ENCODE measurements at places on chromosomes 11 and 22.
A peak's percentile ranks its signal among the peaks of the same experiment; 100 is the strongest.

- DNase-seq = no peak
Measured at GRCh38 chr22:45305456-45306075, 4.2 kb upstream of the FAM118A start.

DNA sequence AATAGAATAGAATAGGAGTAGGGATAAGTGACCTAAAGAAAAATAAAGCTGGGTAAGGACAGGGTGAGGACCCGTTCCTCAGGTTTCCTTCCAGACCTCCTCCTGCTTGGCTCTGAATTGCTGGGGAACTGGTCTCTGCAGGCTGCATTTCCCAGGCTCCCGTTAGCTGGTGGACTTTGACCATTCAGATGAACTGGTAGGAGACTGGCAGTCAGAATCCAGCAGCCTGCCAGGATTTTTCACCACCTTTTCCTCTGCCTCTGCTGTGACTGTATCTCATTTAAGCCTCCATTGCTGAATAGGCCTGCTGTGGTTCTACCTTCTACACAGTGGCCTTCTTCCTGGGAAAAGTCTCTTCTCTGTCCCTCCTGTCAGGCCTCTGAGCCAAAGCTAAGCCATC, 24.6 kb upstream of the SMPD1 start:
- no peak for DNase-seq

DNA sequence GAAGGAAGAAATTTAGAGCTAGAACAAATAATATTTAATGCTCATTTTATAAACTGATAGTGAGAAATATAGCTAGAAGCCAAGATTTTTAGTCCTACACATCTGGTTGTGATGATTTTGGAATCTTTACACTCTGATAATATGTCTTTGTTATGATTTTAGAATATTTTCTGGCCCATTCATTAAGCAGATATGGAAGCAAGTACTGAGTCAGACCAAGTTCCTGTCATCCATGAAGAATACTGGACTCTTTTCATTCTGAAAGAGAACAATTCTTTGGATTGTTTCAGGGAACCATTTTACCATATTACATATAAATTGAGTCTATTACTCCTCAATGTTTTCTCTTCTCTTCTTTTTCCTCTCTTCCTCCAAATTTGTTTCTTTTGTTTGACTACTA, 227.4 kb downstream of the TMEM135 start:
- no peak for DNase-seq

DNA sequence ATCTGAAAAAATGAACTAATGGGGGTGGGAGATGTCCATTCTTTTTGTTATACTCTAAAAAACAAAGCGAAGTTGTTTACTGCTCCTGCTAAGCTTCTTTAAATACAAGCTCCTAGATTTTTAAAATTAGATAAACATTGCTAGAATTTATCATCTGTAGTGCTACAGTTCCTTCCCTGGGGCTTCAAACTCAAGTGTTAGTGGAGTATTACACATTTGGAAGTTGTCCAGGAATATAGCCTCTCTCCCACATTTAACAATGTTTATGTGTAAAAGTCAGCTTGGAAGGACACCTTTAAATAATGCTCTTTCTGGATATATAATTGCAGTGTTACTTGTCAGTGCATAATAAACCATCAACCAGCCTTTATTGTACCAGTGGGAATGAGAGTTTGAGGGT, 155.5 kb downstream of the SPON1 start:
- no peak for DNase-seq

DNA sequence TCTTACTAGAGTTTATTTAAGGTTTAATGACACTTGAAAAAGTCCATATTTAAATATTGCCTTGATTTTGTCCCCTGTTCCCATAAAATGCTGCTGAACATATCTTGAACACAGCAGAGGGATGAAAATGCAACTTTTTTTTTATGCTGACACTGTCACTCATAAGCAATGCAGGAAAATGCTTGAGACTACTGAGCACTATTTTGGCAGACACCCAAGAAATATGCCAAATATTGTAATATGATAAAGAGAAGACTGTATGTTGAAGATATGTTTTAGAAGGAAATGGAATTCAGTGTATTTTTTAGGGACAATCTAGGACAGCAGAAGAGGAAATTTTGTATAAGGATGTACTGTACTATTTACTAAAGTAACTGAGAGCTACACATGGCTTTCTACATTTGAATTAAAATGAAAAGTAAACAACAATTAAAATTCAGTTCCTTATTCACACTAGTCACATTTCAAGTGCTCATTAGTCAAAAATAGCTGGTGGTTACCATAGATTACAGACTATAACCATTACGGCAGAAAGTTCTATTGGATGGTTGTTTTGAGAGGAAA, 58.6 kb downstream of the LRRC4C start:
- DNase-seq = no peak

DNA sequence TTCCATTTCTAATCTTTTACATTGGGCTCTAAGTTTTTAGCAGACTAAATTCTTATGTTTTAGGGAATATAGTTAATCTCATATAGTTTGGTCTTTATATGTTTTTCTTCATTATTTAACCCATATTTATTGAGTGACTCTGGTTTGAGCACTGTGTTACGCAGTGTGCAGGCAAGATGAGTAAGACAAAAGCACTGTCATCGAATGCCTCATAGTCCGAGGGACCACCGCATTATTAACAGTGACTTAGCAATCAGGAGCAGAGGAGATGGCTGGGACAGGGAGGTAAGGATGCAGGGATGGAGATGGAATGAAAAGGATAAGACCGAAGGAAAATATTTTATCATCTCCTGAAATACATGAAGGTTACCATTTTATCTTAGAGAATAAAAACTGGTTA, 65.2 kb upstream of the CTSC start:
- DNase-seq = no peak

DNA sequence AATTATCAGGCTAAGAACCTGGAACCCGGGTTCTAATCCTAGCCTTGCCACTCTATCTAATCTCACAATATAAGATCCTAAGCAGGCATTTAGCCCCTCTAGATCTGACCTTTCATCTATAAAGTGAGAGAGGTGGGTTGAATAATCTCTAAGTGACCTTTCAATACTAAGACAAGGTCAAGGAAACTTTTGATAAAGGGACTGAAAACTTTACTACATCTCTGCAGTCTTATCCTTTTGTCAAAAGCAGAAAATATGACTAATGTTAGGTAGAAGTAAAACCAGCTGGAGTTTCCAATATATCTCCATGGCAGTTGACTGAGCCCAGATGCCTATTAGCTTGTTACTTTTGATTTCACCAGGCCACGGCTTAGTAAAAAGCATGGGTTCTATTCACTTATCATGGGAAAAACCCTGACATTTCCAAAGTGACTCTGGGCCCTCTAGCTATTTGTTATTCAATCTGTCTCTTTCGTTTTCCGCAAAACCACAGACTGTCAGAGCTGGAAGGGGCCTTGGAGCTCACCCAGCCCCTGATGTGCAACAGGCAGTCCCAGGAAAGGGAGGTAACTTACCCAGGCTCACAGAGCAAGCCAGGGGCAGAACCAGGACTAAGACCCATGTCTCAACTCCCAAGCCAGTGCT, 75.8 kb downstream of the RAB30 start:
- no peak for DNase-seq

GRCh38 chr22:45150139-45150538, 13.6 kb upstream of the NUP50 start:
- no peak for DNase-seq

DNA sequence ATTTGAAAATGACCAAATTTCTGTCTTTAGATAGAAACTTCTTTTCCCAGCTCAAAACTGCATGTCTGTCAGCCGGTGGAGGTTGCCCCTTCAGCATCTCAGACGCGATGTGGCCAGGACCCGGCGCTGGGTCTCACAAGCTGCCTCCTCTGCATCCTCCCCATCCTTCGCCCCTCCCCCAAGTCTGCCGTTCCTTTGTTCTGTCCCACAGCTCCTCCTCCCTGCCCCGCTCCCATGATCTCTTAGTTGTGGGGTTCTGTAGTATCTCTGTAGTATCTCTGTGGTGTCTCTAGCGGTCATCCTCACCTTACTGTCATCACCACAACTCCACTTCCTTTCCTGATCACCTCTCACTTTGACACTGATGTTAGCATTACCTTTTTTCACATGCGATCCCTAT, 49.9 kb downstream of the TRAF6 start:
- no peak for DNase-seq

GRCh38 chr11:100756559-100756958, 69.5 kb downstream of the ARHGAP42 start:
- DNase-seq = no peak

DNA sequence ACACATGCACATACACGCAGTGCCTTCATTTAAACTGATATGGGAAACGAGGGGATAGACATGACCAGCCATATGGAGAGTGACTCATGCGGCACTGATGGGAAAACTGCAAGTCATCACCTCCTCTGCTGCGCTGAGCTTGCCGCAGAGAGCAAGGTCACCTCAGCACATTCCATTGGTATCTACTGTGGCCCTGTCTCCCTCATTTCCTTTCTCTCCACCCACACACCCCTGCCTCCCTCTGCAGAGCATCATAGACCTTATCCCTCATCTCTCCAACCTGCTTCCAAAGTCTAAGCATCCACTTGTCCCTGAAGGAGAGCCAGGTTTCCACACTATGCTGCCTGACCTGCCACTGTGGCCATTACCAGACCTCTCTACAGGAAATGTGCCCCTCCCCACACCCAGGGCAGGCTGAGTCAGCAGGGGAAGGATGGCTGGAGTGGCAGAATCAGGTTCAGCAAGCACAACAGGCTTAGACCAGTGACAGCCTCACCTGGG, 116.9 kb upstream of the SNX19 start:
- no peak for DNase-seq

GRCh38 chr11:127873478-127873877, 713.9 kb downstream of the ETS1 start:
- DNase-seq = no peak

GRCh38 chr11:63738720-63739360, 29.7 kb downstream of the ZFTA start:
- peak; percentile 20 for DNase-seq

GRCh38 chr22:21818487-21819182, 48.8 kb downstream of the MAPK1 start:
- no peak for DNase-seq

DNA sequence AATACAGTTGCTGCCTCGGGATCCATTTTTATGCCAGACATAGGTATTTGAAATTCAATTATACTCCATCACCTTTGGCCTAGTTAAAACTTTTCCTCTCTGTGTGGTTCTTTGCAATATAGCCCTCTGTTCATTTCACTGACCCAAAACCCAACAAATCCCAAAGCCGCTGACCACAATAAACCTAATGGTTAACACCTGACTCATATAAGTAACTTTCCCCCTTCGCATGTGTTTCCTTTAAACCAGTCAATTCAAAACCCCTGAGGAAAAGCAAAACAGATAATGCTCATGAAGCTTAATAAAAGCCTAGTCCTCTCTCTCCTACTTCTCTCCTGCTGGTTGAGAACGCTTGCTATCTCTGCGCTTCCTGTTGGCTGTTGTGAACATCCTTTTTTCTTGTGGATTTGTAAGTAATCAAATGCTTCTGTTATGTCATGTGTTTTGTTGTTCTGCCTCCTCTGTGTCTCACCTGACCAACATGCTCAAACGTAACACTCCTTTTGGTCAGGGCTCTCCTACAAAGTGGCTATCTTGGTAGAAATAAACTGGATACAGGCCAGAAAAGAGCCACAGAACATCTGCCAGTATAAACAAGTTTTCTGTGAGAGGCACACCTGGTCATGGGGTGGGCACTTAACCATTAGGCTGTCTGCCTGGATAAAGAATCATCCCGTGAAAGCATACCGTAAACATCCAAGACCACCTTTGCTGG, 652.6 kb downstream of the METTL15 start:
- no peak for DNase-seq

GRCh38 chr11:64691543-64691942, 31.5 kb downstream of the NRXN2 start:
- no peak for DNase-seq

GRCh38 chr11:76493040-76493439, 48.2 kb downstream of the EMSY start:
- DNase-seq = no peak

DNA sequence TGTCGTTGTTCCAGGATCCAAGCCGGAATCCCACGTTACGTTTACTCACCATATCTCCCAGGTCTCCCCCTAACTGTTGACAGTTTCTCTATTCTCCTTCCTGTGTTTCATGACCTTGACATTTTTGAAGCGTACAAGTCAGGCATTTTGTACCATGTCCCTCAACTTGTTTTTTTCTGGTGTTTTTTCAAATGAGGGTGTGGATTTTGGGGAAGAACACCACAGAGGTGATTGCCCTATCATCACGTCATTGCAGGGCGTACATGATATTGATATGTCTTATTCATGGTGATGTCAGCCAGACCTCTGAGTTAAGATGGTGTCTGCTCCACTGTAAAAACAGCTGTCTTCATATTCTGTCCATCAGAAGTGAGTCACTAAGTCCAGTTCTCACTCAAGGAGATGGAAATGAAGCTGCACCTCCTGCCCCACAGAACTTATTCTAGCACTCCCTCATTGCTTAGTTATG, 28.3 kb upstream of the SOX10 start:
- DNase-seq = no peak

- DNase-seq = no peak
Measured at GRCh38 chr11:110774138-110775014, 62.1 kb upstream of the ARHGAP20 start.

DNA sequence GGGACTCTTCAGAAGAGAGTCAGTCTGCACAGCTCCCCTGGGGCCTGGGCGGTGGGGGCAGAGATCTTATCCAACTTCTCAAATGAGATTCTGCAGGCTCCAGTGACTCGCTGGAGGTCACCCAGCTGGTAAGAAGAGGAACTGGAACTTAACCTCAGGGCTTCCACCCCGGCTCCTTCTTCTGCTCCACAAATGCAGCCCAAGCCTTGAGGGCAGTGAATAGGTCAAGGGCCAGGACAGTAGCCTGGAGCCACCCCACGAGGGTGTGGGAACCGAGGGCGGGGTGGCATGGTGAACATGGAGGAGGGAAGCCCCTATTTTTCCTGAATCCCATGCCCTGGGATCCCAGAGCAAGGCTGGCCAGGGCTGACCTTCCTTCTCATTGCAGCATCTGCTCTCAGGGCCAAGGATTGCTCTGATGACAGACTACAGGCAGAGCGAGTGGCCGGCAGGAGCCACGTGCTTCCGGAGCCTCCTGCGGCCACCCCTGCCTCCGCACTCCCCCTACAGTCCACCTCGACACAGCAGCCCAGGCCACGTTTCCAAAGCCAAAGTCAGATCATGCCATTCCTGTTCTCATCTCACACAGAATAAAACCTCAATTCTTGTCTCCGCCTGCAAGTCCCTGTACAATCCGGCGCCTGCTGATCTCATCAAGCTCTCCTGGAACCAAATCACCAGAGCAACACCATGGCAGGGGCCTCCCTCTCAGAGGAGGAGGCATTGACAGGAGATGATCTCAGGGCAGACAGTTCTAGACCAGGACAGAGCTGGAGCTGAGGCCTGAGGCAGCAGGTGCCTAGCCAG, 21.1 kb upstream of the UPK3A start:
- DNase-seq = peak; percentile 76

- DNase-seq = no peak
Measured at GRCh38 chr11:129295746-129296145, 79.9 kb upstream of the BARX2 start.

Data from amygdala (tissue), 56 donors.